ENCODE measurements at places on chromosomes 7 and 10. TPM values are rescaled to one million over a fixed set of nuclear protein-coding genes. Genes with fewer than 3 reads are reported as not detected.

- DNase-seq, result no peak
- H3K27ac ChIP-seq, result no peak overlapping the region
- H3K4me1 ChIP-seq, result no peaks in the 10 kb centered on the region
Measured at GRCh38 chr10:3241274-3241921, 68.8 kb upstream of the PITRM1 start.

DNA sequence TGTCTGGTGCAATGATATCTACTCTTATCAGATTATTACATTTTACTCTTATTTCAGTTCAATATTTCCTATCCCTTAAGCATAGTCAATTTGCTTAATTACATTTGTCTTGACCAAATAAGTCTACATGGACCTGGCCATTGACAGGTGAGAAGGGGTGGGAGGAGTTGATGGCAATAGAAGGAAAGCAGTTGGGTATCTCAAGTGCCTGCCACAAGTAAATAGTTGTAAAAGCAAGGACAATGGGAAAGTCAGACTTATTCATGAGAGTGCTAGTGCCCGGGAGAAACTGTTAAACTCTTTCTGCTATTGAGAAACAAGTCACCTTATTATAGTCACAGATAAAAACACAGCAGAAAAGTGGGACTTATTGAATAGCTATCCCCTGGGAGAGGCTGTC lies 32.4 kb upstream of the HGF start:
- DNase-seq, result no peak
- no peak overlapping the region for H3K27ac ChIP-seq
- H3K36me3 ChIP-seq, result no peaks in the 10 kb centered on the region
- H3K4me3 ChIP-seq, result no peak overlapping the region

GRCh38 chr10:86632951-86633350 lies 21.4 kb upstream of the OPN4 start:
- H3K4me3 ChIP-seq, result no peak overlapping the region
- H3K27ac ChIP-seq, result no peak overlapping the region
- DNase-seq, result no peak
- H3K4me1 ChIP-seq, result peaks cover 17% of the 10 kb centered on the region

DNA sequence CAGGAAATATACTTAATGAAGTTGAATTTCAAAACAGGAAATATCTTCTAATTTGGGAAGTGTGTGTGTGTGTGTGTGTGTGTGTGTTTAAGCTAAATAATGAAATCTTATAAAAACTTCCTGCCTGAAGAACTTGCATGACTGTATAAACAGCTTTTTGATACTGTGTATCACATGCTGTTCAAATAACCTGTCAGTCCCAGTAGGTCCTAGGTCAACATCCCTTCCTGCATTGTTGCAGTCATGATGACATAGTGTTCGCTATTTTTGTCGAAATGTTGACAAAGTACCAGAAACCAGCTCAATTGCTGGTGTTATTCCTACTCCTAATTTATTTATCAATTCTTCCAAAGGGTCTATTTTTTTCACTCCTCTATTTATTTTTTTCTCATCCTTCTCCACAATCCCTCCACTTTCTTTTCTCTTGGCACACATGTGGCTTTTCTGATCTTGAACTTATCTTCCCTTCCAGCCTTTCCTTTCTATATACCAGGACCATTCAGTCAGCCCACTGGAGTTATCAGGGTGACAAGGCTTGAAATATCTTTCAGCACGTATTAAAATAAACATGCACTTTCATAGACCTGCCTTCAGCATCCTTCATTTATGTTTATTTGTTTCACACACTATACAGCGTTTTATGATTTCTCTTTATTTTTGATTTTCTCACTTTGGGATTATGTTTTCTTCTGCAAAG lies 115.8 kb downstream of the PLXDC2 start:
- no peak for DNase-seq
- H3K4me3 ChIP-seq, result no peak overlapping the region
- peak overlapping the region; percentile 56 for H3K27ac ChIP-seq

DNA sequence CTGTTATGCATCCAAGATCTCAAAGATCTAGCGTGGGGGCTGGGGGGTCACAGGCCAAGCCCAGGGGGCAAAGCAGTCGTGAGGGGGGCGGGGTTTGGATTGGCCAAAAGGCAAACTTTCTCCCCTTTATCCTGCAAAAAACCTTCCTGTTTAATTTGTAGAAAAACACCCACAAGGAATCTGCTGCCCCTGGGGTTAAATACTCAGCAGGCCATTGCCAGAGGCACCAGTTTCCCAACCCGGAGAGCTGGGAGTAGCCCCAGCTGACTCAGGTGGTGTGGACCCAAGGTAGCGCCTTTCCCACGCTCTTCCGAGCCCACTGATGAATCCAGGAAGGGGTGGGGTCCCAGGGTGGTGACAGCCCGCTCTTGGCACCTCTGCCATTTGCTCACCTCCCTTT lies 21.4 kb downstream of the KCP start:
- no peaks in the 10 kb centered on the region for H3K36me3 ChIP-seq
- H3K4me1 ChIP-seq, result peaks cover 23% of the 10 kb centered on the region
- H3K27me3 ChIP-seq, result no peaks in the 10 kb centered on the region
- H3K4me3 ChIP-seq, result no peak overlapping the region

GRCh38 chr10:10138685-10139084 lies 879.0 kb upstream of the CELF2 start:
- H3K36me3 ChIP-seq, result no peaks in the 10 kb centered on the region
- no peaks in the 10 kb centered on the region for H3K27me3 ChIP-seq
- no peak overlapping the region for H3K4me3 ChIP-seq

Gene UCMA
- not detected for total RNA-seq

Gene PLAU
- total RNA-seq, result 8.6 TPM

Data from thyroid gland (tissue), 4 donors.